Nucleus accumbens (tissue), 56 donors: ENCODE measurements at places on chromosomes 5 and 9.

GRCh38 chr9:6198251-6198650 is 17.4 kb upstream of the IL33 start:
- DNase-seq: no peak

DNA sequence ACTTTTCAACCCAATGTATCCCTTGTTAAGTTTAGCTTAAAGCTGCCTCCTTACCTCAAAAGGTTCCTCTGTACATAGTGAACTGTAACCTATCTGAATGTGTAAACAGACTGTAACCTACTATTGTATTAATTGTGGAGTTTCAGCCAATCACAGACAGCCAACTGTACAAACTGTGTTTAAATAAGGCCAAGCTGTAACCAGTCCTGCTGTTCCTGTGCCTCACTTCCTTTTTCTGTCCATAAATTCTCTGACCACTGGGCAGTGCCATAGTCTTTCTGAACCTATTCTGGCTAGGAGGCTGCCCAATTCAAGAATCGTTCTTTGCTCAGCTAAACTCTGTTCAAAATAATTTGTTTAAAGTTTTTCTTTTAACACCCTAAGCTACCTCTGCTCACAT is 74.7 kb upstream of the DAPK1 start:
- no peak for DNase-seq

- no peak for DNase-seq
Measured at GRCh38 chr9:105047742-105048041, 119.7 kb upstream of the ABCA1 start.

DNA sequence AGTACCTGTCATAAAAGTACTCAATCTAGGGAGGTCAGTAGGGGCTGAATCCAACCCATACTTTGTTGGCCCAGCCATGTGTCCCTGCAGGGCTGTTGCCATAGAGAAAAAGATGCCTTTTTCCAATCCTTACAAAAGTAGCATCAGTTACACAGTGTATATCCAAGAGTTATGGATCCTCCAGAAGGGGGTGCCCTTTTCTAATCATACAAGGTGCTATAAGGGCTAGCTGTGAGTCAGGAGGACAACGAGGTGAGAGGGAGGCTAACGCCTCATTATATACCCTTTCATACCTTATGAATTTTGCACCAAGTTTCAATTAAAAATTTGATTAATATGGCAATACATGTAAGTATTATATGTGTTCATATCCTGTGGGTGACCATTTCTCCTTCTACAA is 4.8 kb downstream of the KIAA0825 start:
- DNase-seq: no peak

DNA sequence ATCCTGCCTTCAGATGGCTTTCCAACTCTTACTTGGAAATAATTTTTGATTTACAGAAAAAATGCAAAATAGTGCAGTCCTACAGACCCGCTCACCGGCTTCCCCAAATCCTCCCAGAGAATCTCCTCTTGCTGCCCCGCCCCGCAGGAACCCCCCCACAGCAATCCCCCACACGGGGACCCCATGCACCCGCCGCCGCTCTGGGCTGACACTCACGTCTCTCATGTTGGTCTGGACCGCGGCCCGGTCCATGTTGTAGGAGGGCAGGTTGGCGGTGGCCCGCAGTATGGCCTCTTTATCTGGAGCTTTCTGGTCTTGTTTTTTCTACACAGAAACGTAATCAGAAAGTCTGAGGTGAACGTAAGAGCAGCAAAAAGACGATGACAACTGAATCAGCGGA is 13.6 kb downstream of the UBAC1 start:
- DNase-seq: no peak

DNA sequence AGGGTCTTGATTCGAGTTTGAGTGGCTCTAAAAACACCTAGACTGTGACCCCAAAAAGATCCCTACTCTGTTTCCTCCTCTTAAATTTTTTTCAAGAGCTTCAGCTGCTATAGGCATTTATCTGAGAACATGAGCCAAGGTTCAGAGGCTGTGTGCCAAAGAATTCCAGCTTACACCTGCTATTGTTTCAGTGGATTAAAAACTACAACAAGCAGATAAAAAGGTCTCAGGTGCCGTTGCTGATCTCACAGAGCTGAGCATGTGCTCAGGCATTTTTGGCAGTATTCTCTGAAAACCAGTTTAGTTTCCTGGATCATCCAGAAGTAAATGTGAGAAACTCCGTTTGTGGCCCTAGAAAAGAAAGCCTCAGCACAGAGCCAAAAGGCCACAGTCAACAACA is 349.2 kb downstream of the DEPDC1B start:
- no peak for DNase-seq

- no peak for DNase-seq
Measured at GRCh38 chr5:11873587-11873986, 30.7 kb downstream of the CTNND2 start.

DNA sequence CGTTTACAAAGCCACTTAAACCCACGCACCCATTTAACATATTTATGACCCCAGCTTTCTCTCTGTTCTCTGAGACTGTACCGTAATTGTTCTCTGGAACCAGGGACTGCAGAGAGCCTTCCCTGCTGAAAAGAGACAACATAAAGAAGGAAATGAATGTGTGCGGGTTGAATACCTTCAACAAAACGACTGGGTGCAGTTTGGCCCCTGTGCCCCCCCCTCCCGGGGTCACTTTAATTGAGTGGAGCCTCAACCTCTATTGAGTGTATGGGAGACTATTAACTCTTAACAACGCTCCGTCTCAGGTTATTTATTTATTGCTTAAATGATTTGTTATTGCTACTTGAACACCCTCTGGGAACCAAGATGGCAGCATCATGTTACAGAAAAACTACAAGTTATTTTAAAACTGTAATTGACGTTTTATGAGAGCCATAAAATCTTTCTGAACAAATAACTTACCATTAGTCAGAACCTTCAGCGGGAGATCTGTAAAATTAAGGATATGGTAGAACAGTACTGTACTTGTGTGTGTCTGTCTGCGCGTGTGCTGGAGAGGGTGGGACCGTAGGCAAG is 70.6 kb downstream of the GAS1 start:
- DNase-seq: no peak

GRCh38 chr5:61619289-61619688 is 287.2 kb downstream of the ZSWIM6 start:
- DNase-seq: no peak

GRCh38 chr5:21263361-21263760 is 1275.4 kb upstream of the CDH18 start:
- no peak for DNase-seq

GRCh38 chr9:136087741-136088480 is 7.2 kb downstream of the NACC2 start:
- no peak for DNase-seq

- no peak for DNase-seq
Measured at GRCh38 chr5:42768106-42768504, 11.5 kb downstream of the CCDC152 start.

GRCh38 chr5:170451747-170452365 is 52.0 kb upstream of the KCNIP1 start:
- DNase-seq: no peak

GRCh38 chr9:12956261-12956660 is 181.4 kb downstream of the LURAP1L start:
- no peak for DNase-seq

DNA sequence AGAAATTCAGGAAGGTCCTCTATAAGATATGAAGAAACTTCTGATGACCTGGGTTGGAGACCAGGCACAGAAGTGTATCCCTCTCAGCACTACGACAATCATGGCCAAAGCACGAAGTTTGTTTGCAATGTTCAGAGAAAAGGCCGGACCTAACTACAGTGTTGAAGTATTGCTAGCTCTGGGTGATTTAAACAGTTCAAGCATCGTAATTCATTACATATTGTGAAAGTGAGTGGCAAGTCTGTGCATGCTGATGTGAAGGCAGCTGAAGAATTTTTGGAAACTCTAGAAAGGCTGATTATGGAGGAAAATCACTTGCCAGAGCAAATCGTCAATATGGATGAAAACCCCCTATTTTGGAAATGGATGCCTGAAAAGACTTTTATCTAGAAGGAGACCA is 67.2 kb upstream of the PANK3 start:
- no peak for DNase-seq

DNA sequence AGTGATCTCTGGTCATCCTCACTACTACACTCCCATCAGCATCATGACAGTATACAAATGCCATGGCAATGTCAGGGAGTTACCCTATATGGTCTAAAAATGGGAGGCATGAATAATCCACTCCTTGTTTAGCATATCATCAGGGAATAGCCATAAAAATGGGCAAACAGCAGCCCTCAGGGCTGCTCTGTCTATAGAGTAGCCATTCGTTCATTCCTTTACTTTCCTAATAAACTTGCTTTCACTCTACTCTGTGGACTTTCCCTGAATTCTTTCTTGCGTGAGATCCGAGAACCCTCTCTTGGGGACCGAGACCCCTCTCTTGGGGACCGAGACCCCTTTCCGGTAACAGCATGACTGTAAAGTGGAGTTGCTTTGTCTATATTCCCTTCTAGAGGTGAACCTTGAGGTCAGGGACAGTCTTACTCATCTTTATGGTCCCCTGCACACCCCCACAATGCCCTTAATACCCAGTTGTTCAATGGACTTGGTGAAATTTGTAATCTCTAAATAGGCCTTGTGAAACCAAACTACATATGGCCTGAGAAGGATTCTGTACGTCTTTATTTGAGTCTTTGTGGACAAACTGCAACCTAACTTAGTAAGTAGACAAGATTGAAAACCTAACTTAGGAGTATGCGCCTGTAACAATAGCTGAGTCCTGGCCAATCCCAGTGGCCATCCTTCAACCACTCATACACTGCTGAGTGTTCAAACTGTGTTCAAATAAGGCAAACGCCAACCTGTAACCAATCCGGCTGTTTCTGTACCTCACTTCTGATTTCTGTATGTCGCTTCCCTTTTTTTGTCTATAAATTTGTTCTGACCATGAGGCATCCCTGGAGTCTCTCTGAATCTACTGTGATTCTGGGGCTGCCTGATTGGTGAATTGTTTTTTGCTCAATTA is 32.3 kb upstream of the UBTD2 start:
- no peak for DNase-seq

- DNase-seq: no peak
Measured at GRCh38 chr9:70921136-70921535, 200.3 kb downstream of the TRPM3 start.

GRCh38 chr9:78363221-78363620 is 66.3 kb downstream of the PSAT1 start:
- DNase-seq: no peak

DNA sequence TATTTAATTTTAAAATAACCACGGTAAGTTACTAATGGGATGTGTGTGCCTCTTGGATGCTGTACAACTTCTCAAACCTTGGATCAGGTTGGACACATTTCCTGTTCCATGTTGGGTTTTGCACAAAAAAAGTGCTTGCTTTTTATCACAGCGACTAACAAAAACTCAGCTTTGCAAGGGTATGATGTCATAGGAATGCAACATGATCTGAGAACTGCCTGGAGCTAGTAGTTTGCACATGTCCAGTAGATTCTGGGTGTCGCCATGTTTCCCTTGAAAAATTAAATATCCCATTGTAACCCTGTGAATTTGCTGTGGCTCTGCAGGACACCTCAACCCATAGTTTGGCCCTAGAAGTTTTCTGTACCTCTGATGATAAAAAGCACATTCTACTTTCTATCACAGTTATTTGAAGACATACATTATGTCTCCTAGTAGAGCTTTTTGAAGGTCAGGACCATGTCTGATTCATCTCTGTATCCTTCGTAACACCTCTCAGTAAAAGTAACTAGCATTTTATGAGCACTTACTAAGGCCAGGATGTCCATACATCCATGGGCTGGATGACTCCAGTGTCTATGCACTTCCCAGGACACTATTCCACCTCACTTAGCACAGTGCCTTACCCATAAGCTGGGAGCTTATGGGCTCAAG is 11.5 kb upstream of the FRMPD1 start:
- no peak for DNase-seq

- DNase-seq: no peak
Measured at GRCh38 chr9:19998153-19998552, 209.3 kb upstream of the SLC24A2 start.

DNA sequence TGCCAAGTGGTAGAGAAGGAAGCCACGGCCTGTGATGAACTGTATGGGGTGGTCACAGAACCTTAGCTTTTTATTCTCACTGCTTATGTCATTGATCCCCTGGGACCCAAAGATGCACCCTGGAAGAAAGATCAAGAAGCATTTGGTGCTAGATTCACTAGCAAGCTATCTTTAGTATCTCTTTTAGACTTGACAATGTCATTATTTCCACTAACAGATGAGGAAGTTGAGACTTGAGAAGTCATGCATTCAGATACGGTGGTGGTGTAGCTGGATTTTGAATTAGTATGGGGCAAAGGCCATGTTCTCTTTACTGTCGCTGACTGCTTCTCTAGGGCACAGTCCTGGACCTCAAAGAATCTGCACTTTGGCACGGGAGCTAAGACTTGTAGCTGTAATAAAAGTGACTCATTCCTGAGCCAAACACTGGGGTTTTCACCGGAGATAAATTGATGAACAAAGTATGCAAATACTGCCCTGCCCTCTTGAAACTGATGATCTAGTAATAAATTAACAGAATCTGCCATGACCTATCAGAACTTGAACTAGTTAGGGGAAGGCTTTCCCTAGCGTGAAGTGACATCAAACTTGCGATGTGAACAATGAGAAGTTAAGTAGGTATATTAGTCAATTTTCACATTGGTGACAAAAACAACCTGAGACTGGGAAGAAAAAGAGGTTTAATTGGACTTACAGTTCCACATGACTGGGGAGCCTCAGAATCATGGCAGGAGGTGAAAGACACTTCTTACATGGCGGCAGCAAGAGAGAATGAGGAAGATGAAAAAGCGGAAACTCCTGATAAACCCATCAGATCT is 5.4 kb downstream of the GDA start:
- DNase-seq: no peak

DNA sequence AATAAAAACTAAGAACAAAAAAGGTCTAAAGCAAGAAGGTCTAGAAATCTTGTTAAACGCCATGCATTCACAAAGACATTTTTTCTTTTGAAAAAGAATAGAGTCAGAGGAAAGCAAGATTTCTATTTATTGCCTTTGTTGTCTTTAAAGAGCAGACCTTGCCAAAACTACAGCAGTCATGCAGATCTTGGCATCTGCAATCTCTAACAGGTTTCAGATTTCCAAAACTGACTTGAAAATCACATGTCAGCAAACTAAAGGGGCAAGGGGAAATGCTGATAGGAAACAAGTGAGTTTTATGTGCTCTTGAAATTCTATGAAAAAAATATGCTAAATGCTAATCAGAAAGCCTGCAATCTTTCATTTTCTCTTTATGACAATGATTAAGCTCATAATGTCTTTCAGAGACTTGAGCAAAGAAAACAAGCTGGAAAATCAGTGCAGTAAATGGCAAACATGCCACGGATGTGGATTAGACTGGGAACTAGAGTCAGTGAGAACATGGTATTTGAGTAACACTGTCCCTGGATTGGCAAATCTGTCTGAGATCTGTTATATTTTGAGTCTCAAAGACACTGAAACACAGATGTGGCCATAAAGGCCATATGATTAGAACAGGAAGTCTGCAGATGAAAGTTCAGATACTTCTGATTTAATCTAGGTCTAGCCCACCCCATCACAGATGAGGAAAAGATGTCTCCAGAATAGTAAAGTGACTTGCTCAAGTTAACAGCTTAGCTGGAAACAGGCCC is 361.4 kb upstream of the RPS23 start:
- DNase-seq: no peak

GRCh38 chr9:125959315-125959714 is 212.1 kb downstream of the PBX3 start:
- DNase-seq: no peak

- DNase-seq: peak; percentile 89
Measured at GRCh38 chr9:132079391-132080091, at the start of gene MED27. Gene MED27 (minus strand): TSS chr9:132079867. CDS start chr9:132079844, 23 bp downstream.

GRCh38 chr5:24391816-24392215 is 253.0 kb downstream of the CDH10 start:
- no peak for DNase-seq

- no peak for DNase-seq
Measured at GRCh38 chr5:115246361-115246991, 16.2 kb downstream of the PGGT1B start.

GRCh38 chr9:93660352-93661046 is 84.1 kb downstream of the PHF2 start:
- no peak for DNase-seq
